NCI-H526 (cell line): ENCODE measurements at places on chromosomes 12 and 14.

DNA sequence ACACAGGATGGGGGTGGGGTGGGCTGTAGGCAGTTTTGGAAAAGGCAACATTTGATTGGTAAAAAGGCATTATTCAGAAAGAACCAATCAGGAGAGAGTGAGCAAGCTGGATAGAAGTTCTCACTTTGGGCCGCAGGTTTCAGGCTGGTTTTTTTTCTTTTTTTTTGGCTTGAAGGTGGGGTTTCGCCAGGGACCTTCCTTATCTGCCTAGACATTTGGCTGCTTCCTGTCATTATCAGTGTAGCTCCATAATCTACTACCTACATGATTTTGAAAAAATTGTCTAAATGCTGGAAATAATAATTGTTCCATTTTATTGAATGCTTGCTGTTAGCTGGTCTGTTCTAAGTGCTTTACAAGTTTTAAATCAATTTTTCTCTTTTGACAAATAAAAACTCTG is 649.0 kb downstream of the TMTC2 start:
- no peak for DNase-seq

DNA sequence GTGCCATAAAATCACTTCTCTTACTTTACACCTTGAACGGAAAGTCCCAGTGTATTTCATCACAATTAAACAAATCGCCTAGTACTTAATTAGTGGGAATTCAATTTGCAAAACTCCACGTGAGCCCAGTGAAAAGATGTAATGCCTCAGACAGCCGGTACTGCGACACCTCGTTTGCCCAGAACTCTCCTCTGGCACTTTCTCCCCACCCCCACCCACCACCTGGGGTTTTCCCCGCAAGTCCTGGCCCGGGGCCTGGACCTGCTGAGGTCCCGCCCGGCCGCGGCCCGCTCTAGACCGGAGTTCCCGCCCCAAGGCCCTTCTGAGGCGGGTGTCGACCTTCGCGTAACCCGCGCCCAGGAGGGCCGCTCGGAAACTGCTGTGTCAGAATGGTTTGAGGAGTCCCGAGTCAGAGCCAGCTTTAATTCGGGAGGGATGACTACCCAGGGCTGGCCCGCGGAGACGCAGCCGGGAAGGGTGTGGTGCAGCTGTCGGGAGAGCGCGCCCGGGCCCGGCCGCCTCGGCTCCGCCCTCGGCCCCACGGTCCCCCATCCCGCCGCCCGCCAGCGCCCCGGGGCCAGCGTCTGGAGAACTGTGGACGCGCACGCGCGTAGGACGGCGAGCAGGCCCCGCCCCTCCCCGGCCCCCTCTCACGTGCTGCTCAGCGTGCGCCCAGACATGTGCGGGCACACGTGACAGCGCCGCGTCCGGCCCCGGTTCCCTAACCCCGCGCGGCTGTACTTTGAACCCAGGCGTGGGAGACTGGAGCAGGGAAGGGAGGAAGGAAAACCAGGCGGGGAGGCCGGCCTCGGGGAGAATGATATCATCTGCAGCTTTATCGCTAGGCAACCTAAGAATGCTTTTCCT is 10.8 kb downstream of the BHLHE41 start:
- DNase-seq: peak; percentile 97

- peak; percentile 40 for DNase-seq
These were observed 958 bp downstream of the RTN1 start for GRCh38 chr14:59869381-59870255.

DNA sequence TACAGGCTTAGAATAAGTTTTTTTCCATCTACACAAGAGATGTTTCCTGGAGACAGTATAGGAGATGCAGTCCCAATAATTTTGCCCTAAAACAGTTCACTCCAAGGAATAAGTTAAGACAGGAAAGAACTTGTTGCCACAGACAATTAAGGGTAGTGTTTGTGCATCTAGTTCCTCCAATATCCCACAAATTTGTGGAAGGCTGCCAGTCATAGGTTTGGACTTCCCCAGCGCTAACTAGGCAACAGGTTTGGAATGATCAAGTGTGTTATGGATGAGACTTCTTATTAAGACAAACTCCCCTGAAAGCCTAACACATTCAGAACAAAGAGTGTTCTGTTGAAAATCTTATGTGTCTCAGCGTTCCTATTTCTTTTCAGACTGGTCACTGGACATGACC is 611.0 kb downstream of the CCER1 start:
- no peak for DNase-seq

DNA sequence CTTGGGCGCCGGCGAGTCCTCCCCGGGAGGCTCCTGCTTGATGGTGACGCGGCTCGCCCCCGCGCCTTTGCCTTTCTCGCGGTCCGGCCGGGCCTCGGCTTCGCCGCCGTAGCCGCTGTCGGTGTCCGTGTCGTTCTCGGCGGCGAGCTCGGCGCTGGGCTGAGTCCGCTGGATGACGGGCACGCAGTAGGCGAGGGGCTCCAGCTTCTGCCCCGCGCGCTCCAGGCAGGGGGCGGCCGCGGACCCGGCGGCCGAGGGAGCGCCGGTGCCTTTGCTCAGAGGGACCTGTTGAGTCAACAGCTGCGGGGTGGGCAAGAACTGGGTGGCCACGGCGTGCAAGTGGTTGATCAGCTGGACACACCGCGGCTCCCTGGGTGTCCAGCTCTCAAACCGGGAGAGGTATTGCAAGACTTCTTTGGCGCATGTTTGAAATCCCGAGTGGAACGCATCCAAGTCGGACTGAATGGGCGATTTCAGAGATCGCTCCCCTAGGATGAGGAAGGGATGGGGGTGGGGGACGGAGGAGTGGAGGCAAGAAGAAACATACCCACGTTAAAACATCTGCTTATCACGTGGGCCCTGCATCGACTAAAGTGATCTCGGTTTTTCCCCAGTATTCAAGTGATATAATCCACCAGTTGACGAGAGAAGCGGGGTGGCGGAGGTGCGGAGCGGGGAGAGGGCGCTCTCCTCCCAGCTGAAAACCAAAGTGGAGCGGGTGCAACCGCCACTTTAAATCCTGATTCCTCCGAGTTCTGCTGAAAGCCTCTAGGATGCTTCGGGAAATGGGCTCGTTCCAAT is 2.0 kb downstream of the BHLHE41 start:
- peak; percentile 64 for DNase-seq

GRCh38 chr14:100688598-100689461 is 37.9 kb upstream of the DLK1 start:
- no peak for DNase-seq

- no peak for DNase-seq
These were observed 16.4 kb downstream of the EEA1 start for GRCh38 chr12:92912672-92913071.

GRCh38 chr12:123223241-123223668 is 9.7 kb downstream of the MPHOSPH9 start:
- DNase-seq: no peak

DNA sequence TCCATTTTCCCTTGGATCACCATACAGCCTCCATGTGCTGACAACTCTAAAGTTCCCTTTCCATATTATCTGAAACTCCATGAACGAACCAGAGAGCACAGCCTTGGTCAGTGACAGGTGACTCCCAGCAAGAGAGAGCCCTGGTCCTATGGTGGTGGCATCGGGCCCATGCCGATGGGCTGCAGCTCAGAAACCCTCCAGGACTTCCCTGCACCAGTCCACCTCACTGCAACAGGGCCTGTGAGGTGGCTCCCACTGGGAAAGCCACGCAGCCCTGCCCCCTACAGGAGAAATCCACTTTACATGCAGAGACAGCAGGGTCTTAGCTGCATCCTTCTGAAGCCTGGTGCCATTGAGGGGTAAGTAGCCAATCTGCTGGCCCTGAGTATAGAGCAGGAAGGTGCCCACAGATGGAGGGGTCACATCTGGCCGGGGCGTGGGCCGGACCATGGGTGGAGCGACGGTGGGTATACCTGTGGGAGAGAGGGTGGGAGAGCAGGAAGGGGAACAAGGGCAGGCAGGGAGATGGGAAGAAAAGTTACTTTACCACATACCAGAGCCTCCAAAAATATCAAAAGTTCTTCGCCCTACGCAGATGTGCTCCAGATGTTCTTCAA is 24.7 kb downstream of the RTRAF start:
- DNase-seq: peak; percentile 43

- DNase-seq: no peak
These were observed 579.8 kb upstream of the TMEM132C start for GRCh38 chr12:127687181-127687580.

DNA sequence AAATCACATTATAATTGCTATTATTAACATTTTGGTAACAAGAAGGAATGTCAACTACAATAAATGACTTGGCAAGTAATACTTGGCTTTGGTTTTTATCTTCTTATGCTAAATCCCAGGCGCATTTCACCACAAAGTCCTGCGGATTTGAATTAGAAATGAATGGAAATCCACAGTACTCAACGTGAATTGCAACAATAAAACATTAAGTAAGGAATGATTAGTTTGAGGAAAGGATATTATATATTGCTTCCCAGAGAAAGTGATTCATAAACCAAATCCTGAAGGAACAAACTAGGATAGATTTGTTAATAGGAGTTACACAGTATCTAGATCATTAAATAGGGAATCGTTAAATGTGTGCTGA is 1089.7 kb downstream of the TRHDE start:
- DNase-seq: no peak

DNA sequence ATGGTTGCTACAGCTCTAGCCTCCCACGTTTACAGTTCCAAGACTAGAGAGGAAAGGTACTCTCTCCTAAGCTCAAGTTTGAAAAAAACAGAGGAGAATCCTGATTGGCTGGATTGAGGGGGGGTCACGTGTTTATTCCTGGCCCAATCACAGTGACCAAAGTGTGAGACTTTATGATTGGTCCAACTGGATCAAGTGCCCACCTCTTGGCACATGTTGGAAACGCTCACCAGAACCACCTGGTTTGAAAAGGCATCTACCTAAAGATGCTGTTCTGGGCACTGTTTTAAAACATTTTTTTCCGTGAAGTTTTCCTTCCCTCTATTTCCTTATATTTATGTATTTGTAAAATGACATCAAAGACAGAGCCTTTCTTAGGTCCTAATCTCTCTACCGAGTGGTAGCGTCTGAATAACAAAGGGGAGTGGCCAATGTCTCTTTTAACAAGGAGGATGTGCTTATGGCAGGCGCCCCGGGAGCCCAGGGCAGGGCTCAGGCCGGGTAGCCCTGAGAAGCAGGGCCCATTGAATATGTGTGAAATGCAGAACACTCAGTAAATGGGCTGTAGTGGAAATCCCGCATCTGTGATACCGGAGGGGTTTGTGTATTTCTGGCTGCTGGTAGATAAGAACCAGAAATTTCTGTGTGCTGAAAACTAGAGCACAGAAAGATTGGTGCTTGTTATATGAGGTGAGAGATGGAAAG is 146.2 kb downstream of the ATP23 start:
- DNase-seq: no peak

DNA sequence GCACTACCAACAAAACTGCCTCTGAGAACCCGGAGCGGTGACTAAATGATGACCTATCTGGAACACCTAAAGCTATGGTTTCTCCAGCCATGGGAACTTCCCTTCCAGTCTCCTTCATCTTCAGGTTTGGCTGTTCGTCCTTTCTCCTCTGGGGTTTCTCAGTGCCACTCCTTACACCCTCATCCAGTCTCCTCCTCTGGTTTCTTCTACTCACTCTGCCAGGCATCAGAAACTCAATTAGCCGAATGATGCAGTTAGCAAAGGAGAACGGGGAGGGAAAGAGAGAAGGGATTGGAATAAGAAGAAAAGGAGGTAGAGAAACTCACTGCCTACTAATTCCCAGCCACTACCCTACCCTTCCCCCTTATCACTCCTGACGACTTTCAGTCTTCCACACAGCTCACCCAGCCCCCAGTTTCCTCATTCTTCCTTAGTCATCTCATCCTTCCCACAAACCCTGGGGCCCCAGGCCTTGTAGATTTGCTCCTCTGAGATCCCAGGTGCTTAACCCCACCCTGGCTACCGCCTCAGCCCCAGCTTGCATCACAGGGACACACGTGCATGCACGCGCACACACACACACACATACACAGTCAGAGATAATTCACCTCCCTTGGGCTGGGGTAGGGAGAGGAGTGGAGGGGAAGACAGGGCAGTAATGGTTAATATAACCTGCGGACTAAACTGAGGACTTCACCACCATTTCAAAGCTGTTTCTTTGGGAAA is 13.0 kb downstream of the FGD6 start:
- no peak for DNase-seq

GRCh38 chr14:66395300-66395699 is 90.9 kb upstream of the CCDC196 start:
- DNase-seq: no peak

DNA sequence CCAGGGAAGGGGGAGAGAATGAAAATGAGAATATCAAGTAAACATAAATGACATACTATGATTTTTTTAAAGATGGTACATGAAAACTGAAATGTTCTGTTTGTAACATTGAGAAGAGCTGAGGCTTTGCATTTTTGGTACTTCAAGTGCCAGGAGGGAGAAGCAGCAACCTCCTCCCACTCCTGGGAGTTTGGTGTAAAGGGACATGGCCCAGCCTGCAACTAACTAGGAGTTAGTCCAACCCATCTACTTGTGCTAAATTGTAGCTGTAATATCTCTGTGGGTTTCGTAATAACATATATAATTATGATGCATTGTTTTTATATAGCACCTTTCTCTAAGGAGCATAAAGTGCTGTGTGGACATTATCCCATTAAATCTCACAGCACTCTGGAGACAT is 517.5 kb downstream of the NELL2 start:
- no peak for DNase-seq

DNA sequence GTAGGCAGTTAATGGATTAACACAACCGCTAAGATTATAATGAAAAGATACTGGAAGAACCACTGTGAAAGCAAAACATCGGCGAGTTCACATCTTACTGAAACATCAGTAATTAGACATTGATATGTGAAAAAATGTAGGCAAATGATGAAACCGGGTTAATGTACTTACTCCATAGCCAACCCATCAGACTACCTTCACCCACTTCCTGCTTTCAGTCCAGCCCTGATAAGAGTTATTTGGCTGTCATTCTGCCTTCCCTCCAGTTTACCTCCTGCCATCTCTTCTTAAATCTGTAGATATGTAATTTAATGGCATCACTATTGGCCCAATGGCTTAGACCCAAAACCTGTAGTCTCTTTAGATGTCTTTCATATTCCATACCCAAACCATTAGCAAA is 46.0 kb upstream of the LGR5 start:
- DNase-seq: no peak

DNA sequence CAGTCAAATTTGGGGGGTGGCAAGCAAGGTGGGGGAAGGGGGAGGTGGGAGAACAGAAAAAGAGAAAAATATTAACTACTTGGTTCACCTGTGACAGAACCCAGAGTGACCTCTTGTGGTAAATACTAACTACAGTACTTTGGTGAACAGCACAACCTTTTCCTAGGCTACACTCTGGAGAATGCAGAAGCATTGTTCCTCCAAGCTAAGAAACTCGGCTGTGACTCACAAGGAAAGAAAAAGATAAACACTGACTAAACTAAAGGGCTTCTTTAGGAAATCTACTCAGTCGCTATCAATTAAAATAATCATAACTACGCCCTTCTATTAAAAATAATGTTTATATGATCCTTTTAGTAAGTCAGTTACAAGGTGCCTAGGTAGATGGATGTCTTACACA is 5.4 kb downstream of the KCNH5 start:
- DNase-seq: no peak
